ENCODE measurements at places on chromosomes 2 and 18.
A peak's percentile ranks its signal among the peaks of the same experiment; 100 is the strongest.

DNA sequence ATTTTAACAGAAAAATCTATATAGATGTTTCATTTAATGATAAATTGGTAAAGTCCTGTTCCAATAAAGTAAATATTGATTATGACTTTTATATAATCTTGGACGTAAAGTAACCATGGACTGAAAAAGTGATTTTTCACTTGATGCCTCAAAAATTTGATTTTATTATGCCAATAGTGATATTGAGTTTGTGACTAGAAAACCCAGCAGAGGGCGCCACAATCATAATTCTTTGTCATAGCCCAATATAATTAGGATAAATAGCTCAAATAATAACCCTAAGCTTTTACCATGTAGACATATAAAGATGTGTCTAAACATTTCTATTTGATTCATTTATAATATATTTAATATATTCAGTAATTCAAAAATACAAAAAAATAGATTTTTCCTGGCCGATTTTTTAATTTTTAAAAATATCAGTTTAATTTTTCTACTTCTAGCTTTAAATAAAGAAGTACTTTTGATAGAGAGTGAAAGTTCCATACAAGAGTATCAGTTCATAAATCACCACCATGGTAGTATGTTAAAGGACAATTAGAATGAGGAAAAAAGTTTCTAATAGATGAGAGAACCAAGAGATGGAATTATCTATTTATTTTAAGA lies 30.7 kb downstream of the CAMKMT start:
- DNase-seq = peak; percentile 59

GRCh38 chr18:159037-159652 lies 788 bp downstream of the USP14 start:
- DNase-seq = no peak

GRCh38 chr2:240879105-240879504 lies 10.5 kb downstream of the AGXT start:
- no peak for DNase-seq

DNA sequence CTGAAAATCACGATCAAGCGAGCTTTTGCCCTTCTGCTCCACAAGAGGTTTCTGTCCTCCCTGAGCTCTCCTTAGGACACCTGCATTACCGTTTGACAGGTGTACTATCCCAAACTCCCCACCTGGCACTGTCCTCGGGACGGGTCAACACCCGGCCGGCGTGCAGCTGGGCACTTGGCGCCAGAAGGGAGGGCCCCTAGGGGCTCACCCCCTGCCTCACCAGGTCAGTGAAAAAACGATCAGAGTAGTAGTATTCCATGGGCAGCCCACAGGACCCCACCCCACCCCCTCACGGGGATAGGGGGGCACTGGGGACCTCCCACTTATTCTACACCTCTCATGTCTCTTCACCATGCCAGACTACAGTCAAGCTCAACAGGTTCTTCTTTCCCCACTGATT lies 117.6 kb upstream of the ANKRD30BL start:
- DNase-seq = no peak

GRCh38 chr2:112084689-112085374 lies 29.8 kb downstream of the TMEM87B start:
- no peak for DNase-seq

GRCh38 chr2:191152482-191153240 lies 1.9 kb upstream of the STAT4 start:
- no peak for DNase-seq

DNA sequence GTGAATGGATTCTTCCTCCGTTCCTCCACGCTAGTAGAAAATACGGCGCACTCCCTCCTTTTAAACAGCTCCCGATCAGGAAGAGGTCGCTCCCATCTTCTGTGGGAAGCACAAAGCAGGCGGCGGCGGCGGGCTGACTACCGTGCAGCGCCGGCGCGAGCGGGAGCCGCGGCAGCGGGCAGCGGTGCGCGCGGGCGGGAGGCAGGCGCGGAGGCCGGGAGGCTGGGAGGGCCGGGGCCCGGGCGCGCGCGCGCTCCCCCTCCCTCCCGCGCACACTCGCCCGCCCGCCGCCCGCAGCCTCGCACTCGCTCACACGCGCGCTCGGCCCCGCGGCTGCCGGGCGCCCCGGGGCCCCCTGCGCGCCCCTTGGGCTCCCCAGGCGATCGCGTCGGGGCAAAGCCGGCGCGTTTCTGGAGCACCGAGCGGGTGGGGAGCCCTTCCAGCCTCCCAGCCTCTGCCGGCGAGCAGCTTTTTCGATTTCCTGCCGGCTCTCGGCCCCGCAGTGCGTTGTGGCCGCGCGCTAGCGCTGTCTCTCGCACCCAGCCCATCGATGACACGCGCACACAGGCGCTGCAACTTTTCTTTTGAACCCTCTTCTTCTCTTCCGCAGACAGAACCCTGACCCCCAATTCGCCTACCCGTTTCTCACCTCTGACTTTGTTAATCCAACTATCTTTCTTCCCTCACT lies at the start of gene SLC8A1:
Gene SLC8A1, minus strand, starts transcription at position 173 of the 688 bp plus-strand sequence.
- DNase-seq = peak; percentile 7

DNA sequence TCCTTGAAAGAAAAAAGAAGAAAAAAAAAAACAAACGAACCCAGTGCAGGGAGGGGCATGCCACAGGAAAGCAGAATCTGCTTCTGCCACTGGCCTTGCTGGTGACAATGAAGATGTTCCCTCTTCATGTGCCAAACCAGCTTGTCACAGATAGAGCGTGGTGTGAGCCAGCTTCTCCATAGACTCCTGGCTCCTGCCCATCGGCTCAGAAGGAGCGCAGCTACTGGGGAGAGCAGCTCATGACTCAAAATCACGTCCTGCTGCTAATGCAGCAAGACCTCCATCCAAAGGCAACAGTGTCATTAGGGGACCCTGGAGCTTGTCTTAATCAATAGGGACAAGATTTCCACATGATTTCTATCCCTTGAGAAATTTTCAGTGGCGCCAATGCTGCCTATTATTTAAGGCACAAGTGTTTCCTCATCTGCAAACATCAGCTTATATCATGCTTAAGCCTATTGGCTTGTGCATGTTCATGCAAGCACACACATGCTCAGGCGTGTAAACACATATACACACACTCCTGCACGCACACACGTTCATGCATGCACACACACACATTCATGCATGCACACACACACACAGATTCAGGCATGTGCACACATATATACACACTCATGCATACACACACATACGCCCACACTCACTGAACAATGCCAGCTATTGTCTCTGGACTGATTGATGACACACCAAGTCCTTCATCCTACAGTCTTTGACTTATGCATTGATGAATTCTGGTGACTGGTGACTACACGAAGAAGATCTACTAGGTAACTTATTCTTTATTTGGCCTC lies 682.0 kb upstream of the ID2 start:
- no peak for DNase-seq

DNA sequence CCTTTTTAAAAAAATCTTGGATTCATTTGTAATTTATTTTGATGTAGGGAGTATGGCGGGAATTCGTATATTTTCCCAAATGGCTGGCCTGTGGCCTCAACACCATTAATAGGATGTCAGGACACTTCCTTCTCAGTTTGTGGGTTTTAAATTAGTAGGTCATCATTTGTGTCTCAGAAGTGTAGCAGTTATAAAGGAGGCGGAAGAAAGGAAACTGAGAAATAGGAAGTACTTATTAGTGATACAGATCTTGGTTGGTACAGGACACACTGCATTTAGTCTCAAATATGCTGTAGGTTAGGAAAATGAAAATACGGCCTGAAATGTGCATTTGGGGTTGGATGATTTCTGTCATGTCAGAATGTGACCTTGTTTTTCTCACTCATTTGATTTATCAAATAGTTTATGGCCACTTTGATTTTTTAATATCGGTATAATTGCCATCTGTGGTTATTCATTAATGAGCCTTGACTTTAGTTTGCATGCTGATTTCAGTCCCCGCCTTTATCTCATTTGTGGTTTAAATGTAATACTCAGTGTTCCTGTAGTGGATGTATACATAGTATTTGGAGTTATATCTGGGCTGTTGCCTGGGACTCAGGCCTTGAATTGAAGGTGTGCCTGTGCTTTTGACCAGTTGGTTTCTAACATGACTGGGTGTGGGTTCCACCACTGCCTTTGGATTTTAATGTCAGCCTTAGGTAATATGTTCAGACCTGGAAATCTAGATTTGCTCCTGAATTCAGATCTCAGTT lies 31.4 kb downstream of the ZCCHC2 start:
- peak; percentile 28 for DNase-seq

DNA sequence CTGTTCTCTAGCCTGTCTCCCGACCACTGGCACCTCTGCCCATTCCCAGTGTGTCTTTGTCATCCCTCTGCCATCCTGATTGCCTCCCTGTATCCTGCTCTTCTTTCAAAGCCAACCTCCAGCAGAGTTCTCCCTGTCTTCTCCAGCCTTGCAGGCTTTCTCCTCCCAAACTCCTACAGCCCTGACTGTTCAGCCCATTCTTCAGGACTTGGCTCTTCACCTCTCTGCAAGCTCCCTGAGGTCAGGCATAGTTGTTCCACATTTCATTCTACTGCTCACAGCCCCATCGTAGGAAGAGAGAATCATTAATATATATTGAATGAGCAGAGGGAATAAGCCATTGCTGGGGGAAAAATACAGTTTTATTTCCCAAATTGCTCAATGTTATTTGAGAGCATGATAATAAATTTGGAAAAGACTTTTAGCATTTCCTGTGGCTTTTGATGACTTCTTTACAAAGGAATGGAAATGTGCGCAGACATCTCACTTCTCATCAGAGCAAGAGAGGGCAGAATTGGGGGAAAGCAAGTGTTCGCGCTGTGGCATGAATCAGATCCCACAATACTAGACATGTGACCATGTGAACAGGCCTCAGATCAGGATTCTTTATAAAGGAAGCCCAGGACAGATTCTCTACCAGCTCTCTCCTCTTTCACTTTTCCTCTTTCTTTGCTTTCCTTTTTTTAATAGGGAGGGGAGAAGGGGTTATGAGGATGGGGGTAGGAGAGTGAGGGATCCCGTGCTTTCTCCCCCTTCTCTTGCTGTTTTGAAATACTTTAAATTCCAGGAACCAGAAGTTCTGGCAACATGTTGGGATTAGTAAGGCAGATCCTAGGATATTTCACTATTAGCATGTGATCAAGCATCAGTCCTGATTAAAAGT lies 37.4 kb downstream of the EPAS1 start:
- no peak for DNase-seq

GRCh38 chr2:23662941-23663920 lies 263.7 kb downstream of the ATAD2B start:
- no peak for DNase-seq

GRCh38 chr2:86081724-86082123 lies 24.0 kb downstream of the POLR1A start:
- DNase-seq = no peak

DNA sequence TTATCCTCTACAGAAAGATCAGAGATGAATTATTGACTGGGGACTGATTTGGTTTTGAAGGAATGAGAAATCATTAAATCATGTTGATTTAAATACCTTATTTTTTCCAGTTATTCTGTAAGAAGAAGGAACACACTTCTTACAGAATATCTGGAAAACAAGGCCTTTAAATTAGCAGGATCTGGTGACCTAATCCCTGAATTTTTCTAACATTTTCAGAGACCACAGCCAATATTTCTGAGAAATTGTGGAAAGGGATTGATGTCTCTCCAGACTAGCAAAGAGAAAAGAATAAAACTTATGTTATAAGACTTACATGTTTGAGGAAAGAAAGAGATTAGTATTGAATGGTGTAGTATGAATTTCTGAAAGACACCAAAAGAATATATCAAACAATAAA lies 104.0 kb downstream of the KCNE4 start:
- DNase-seq = no peak

GRCh38 chr2:185201063-185201462 lies 537.5 kb upstream of the FSIP2 start:
- no peak for DNase-seq

DNA sequence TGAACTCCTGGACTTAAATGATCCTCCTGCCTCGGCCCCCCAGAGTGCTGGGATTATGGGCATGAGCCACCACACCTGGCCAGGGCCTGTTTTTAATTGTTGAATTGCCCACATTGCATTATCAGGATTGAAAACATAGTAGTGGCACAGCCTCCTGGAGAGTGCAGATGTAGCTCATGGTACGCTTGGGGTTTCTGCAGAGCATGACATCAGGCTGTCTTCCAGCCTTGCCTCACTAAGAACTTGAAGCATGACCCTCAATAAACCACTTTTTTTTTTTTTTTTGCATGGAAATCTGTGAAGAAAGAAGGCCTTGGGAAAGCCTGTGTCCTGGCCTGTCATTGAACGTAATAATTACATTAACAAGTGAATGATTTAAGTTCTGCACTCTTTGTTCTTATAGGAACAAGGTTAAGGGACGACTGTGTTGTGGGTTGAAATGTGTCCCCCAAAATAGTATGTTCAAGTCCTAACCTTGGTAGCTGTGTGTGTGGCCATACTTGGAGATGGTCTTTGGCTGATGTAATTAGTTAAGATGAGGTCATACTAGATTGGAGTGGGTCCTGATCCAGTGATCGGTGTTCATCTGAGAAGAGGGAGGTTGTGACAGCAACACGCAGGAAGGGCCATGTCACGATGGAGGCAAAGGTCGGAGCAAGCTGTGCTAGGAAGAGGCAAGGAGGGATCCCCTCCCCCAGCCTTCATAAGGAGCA lies 90.2 kb downstream of the AGAP1 start:
- DNase-seq = no peak

GRCh38 chr2:55223958-55224760 lies 7.9 kb downstream of the CLHC1 start:
- DNase-seq = peak; percentile 50

GRCh38 chr2:20648206-20648605 lies 2.7 kb downstream of the HS1BP3 start:
- DNase-seq = no peak

DNA sequence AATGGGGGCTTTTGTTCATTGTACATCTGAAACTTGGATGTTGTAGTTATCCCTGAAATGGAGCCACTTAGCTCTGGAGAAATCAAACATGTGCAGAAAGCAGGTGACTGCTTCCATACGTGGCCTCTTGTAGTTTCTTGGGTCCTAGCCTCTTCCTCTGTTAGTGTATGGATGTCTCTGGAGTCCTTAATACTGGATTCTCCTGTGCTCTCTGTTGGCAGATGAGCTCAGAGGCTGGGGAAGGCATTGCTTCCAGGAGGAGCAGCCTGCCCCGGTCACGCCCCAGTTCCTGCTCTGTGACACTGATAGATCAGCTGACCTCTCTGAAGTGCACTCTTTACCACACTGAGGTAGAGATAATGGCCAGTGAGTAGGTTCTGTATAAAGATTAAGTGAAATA lies 176.2 kb downstream of the LDLRAD4 start:
- DNase-seq = no peak

- DNase-seq = no peak
These were observed 259.8 kb upstream of the HDAC4 start for GRCh38 chr2:239660390-239661230.

DNA sequence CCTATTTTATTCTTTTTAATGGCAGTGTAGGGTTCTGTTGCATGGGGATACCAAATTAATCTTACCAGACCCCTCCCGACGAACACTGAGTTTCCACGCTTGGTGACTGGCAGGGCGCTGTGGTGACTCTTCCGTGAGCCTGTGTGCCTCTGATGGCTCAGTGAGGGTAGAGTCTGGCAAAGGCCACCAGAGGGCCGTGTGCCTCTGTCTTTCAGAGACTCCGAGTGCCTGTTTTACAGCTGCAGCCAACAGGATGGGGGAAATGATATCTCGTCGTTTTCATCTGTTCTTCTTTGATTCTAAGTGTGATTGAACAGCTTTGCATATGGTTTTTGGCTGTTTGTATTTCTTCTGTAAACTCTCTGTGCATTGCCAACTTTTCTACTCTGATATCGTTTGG lies 99.8 kb downstream of the ZNF236 start:
- peak; percentile 83 for DNase-seq

GRCh38 chr2:133523406-133523805 lies 44.9 kb downstream of the NCKAP5 start:
- no peak for DNase-seq
